ENCODE measurements at places on chromosomes 7 and 10.

- DNase-seq = no peak
Measured at GRCh38 chr10:118116715-118117449, 70.1 kb upstream of the RAB11FIP2 start.

GRCh38 chr10:82294874-82295378 is 419.9 kb downstream of the NRG3 start:
- DNase-seq = no peak

DNA sequence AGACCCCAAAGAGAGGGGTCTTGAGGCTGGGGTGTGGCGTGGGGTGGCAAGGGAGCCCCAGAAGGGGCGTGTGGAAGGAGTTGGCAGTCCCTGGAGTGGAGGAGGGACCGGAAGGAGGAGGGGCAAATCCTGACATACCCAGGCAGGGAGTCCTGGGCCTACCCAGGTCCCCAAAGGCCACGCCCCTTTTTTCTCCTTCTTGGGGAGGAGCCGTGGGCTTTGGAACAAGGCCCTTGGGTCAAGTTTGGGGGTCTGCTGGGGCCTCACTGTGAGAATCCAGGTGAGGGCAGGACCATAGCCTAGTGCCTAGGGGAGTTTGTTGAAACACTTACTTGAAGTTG is 1.2 kb upstream of the SMARCD3 start:
- no peak for DNase-seq

GRCh38 chr7:108026647-108027046 is 23.7 kb upstream of the LAMB1 start:
- no peak for DNase-seq

DNA sequence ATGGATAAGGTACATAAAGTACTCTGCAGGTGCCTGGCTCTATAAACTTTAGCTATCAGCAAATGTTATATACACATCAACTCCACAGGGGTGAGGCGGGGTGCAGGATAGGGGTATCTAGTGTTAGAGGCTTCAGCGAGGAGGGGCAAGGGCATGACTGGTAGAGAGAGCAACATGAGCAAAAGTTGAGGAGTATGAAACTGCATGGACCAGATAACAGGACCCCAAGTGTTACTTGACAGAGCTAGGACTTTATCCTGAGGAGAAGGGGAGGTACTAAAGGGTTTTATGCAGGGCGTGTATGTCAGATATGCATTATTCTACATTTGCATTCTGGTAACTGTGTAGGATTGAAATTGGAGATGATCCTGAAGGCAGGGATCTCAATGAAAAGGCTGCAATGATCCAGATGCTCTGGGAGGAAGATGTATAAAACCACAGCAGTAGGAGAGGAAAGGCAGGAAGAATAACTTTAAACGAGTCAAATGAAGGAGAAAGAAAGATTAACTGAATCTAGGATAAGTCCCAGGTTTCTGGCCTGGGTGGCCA is 109.8 kb upstream of the FAM133B start:
- no peak for DNase-seq

- DNase-seq = no peak
Measured at GRCh38 chr7:121003986-121004685, 15.6 kb downstream of the CPED1 start.

- no peak for DNase-seq
Measured at GRCh38 chr10:87668324-87669074, 8.8 kb downstream of the PAPSS2 start.

GRCh38 chr7:82599895-82600294 is 156.3 kb upstream of the CACNA2D1 start:
- no peak for DNase-seq

DNA sequence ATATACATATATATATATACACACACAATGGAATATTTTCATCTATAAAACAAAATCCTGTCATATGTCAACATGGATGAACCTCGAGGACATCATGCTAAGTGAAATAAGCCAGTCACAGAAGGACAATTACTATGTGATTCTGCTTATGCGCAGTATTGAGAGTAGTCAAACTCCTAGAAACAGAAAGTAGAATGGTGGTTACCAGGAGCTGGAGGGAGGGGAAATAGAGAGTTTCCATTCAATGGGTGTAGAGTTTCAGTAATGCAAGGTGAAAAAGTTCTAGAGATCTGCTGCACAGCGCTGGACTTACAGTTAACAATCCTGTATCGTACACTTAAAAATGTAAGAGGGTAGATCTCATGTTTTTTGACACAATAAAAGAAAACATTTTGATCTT is 181.9 kb downstream of the CDCA7L start:
- DNase-seq = no peak

DNA sequence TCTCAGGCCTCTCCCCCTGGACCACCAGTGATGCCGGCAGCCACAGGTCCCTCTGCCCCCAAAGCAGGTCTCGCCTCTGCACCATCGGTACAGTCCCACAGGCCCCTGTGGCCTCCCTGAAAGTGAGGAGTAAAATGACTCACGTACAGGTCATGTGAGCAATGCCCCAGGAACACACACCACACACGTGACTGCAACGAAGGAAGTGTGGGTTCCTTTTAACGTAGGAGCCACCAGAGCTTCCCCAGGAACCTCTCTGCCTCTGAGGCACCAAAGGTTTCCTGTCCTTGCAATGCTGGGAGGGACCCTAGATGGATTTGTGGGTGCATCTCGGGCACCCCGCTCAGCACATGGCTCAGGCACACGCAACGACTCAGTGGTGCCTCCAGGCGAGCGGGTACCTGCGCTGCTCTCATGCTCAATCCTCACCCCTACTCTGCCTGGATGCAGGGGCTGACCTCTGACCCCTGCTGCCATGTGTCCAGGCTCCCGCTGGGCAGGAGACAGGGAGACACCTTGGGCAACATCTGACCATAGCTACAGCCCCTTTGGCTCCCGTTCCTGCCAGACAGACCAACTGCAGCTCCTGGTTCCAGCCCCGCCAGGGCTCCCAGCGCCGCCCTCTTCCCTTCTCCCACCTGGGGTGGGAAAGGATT is 120.7 kb downstream of the PRKAG2 start:
- DNase-seq = peak; percentile 47

Data from stimulated activated CD8-positive, alpha-beta memory T cell treated with anti-CD3 and anti-CD28 coated beads, Interleukin-7, amount 100 ng/mL, for 4 hours (primary cell).